Ammon's horn (tissue), 1 donor: ENCODE measurements at places on chromosomes 6 and 20.

DNA sequence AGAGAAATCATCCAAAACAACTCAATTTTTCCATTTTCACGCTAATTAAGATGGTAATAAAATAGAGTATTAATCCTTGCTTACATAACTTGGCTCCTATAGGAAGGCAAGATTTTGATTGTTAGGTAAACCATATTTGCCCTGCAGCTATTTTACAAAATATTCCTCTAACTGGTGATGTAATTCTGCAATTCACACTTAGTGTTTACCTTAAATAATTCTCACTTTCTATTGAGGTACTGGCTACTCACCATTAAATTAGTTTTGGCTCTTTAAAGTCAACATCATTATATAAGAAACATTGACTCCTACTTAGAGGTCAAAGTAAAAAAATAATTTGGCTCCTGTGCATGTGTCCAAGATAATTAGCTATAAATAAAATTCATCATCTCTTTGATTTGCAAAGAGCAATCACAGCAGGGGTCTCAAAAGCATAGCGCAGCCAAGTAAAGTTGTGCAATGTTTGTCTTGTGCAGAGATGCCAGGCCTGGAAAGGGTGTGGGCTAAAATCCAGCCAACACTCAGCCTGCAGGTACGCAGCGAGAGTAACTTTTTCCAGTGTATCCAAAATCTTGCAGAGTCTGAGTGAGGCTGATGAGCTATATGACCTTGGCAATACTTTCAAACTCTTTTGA lies 501.2 kb downstream of the MMUT start:
- DNase-seq = no peak

GRCh38 chr6:33316603-33317418 lies 733 bp downstream of the ZBTB22 start:
- no peak for DNase-seq

DNA sequence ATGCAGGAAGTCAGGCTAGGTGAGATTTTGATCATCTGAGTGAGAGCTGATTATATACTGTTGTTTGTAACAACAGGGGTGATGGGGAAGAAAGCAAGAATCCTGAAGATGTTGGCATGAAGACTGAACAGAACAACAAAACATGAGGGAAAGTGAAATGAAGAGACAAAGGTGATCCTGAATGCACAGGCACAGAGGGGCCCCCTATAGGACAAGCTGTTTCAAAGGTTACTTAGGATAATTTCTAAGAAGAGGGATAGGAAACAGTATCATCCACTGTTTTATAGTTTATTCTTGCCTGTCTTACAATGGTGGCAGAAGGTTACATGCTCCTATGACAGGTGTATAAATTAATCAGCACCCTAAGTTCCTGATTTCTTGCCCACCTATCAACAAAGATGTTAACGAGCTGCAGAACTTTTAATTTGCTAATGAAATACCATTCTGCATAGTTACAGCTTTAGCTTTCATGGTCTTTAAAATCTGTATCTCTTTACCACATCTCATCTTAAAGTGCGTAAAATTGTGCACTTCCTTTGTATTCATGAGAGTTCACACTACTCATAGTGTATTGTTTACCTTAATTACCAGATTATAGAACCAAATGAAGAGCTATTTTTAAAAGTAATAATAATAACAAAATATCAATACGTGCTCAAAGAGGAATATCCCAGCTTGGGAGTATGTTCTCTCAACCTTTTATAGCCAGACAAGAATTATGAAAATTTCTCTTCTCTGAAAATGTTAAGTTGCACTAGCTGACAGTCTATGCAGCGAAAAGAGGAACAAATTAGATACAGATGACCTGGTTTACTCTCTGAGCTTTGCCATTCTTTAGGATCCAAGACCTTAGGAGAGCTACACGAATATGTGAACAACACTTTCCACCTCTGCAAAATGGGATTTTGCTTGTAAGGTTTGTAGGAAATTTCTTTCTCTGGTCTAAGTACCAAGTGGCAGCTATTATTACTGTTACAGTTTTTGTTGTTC lies 192.5 kb downstream of the EDN1 start:
- DNase-seq = no peak

DNA sequence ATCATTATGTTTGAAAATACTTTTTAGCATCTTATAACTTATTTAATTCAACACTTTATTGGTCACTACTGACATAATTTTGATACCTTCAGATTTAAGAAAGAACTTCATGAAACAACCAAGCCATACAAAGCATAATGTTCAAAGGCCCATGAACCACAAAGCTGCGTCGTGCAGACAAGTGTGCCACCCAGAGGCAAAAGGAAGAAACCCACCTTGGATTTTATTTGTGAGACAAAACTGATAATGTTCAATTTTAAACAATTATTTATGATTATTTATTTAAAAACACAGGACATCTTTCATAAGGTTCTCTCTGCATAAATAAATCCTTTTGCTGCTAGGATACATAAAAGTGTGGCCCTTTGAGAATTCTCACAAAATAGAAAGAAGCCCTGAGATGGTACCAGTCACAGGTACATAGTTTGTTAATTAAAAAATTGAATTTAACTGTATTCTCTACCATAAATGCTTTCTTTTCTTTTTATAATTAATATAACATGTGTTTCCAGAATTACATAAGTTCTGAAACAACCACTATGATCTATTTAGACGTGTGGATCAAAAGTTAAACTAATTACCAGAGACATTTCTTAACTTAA lies 143.7 kb downstream of the RALGAPA2 start:
- DNase-seq = peak; percentile 72

- DNase-seq = no peak
These were observed 27.6 kb downstream of the CDH26 start for GRCh38 chr20:59985864-59986263.

GRCh38 chr6:15582499-15582898 lies 80.3 kb downstream of the DTNBP1 start:
- no peak for DNase-seq

DNA sequence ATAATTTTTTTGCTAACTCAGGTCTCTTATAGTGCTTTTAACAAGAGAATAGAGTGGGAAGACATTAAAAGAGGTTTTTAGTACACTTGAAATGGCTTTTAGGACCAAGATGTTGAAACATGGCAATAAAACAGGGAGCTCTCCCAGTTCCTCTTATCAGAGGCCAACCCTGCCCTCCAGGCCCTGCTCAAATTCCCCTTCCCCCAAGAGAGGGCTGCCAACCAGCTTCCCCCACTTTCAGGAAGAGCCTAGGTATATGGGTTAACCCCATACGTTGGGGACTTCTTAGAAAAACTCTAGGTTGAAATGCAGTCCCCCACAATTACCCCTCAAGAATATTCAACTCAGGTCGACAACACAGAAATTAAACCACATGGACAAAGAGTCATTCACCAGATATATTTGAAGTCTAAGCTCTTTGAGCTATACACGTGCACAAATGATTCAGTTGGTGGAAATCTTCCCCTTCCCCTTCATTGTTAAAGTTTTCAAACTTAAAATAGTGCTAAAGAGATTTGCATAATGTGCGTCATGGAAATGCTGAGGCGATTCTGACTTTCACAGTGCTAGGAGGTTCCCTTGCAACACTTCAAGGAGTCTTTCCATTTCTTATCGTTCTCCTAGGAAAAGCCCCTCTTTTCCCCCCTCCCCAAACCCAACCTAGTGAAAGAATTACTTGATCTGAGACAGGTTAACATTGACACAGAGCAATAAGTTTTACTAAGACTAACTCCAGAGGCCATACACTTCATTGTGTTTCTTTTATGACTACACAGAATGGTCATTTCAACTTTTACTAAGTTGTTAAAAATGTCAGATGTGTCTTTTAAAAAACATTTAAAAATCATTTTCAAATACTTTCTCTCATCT lies 49.8 kb upstream of the ENPP5 start:
- no peak for DNase-seq

DNA sequence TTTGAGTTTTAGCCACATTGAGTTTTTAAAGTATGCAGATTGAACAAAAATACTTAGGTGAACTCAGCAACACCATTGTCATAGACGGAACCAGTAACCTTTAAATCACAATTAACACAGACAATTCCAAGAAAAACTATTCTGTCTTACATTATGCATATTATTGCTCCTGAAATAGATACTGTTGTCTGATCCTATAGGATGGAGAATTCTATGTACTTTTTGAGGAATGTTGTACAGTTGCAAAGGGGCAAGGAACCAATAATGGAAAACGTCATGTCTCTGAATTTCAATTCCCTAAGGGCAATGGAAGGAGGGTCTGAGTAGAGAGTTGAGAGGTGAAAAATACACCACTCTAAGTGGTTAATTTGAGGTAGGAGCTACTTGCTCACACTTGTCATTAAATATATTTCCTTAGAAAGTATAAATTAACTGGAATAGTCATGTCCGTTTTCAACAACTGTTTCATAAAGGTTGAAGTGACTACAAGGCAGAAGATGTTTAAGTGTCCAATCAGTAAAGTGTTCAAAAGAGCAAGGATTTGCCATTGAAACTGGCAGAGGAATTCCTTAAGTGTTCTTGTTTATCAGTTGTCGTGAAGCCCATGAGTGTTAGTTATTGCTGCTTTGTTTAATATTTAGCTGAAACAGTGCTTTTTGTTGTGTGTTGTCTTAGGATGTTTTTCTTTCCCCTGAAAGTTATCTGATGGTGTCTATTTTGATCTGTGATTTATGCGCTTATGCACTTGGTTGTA lies 1.3 kb downstream of the NKAIN2 start:
- no peak for DNase-seq

GRCh38 chr6:112235956-112236355 lies 18.4 kb downstream of the LAMA4 start:
- DNase-seq = no peak

DNA sequence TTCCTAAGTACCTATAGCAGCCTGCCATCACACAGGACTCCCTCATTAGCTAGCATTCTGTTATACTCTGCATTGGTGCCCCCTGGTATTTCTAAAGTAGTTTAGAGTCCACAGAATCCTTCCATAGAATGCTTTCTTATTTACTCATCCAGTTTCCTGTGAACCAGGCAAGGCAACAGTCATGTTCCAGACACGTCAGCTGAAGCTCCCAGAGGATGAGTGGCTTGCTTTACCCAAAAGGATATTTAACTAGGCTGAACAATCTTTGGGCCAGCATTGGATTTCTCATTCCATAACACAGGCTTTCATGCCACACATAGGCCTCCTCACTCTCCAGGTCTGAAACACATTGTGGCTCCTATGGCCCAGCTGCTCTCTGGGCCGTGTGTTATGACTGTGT lies 203.8 kb upstream of the MAP3K7 start:
- DNase-seq = no peak

GRCh38 chr6:20717743-20718142 lies 183.5 kb downstream of the CDKAL1 start:
- DNase-seq = no peak

DNA sequence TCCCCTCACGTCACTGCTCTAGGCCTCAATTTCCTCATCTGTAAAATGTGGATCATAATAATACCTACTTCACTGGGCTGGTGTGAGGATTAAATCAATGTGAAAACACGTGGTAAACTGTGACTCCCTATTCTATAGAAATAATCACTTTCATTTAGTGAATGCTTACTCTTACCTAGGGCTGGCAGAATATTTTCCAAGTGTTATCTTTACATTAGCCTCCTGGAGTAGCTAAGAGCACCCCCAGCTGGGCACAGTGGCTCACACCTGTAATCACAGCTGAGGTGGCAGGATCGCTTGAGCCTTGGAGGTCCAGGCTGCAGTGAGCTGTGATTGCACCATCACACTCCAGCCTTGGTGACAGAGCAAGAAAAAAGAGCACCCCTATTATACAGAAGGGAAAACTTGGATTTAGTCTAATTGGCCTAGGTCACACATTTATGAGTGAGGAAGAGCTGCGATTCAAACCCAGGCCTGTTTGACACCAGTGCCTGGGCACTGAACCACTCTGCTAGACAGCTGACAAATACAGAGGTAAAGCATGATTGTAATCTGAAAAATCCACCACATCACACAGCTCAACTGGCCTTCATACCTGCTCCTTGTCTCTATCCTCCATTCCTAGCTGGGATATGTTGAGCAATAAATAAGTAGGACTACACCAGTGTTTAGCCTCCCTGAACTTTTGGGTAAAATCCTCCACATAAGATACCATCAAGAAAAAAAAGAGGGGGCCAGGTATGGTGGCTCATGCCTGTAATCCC lies 1.4 kb upstream of the SNTA1 start:
- DNase-seq = no peak

DNA sequence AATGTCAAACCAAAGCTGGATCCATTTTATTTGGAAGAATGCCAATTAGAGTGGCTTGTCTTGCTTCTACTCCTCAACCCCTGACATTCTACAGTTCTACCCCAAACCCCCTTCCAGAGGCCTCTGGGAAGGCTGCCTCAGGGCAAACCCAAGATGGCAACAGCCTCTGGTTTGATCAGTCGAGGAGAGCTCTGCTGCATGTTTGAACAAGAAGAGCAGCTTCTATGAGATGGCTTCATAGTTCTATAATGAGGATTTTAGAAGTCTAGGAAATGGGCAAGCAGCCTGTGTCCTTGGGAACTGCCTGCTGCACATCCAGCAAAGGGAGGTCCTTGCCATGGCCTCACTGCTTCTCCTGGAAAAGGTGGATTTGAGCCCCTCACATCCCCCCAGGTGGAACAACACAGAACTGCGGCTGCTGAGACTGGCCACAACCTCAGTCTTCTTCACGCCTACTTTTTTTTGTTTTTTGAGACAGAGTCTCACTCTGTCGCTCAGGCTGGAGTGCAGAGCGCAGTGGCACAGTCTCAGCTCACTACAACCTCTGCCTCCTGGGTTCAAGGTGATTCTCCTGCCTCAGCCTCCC lies 37.9 kb downstream of the ZC3H12D start:
- no peak for DNase-seq

- DNase-seq = no peak
These were observed 312.3 kb downstream of the CDC5L start for GRCh38 chr6:44699851-44700250.

GRCh38 chr6:46419576-46420002 lies 71.7 kb downstream of the RCAN2 start:
- DNase-seq = peak; percentile 88

DNA sequence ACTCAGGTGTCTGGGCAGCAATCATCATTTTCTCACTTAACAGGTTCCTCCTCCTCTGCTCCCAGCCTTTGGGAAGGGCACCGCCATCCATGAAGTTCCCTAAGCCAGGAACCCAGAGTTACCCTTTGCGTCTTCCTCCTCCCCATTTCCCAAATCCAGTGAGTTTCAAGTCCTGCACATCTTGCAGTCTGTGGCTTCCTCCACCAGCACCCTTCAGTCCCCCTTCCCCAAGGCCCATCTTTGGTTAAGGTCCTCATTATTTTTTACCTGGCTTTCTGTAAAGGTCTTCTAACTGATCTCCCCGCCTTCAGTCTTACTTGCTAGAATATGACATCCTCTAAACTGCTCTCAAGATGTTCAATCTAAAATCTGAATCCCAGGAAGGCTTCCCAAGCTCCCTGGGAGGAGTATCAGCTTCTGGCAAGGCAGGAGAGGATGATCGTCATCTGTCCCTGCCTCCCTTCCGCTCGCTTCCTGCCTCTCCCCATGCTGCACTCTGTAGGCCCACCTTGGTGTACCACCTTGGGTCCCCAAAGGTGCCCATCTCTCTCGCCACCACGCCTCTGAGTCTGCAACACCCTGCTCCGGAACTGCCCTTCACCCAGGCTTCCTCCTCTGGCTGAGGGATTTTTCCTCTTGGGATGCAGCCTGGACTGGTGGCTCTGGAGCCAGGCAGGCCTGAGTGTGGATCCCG lies 11.4 kb upstream of the DUSP22 start:
- no peak for DNase-seq

GRCh38 chr6:37025621-37026466 lies 20.4 kb downstream of the FGD2 start:
- no peak for DNase-seq

GRCh38 chr6:136073216-136073615 lies 176.9 kb downstream of the MTFR2 start:
- no peak for DNase-seq
